ENCODE measurements at places on chromosomes 13 and 19.

- no peak for DNase-seq
Observed at GRCh38 chr13:103308667-103309066, 242.4 kb upstream of the SLC10A2 start.

DNA sequence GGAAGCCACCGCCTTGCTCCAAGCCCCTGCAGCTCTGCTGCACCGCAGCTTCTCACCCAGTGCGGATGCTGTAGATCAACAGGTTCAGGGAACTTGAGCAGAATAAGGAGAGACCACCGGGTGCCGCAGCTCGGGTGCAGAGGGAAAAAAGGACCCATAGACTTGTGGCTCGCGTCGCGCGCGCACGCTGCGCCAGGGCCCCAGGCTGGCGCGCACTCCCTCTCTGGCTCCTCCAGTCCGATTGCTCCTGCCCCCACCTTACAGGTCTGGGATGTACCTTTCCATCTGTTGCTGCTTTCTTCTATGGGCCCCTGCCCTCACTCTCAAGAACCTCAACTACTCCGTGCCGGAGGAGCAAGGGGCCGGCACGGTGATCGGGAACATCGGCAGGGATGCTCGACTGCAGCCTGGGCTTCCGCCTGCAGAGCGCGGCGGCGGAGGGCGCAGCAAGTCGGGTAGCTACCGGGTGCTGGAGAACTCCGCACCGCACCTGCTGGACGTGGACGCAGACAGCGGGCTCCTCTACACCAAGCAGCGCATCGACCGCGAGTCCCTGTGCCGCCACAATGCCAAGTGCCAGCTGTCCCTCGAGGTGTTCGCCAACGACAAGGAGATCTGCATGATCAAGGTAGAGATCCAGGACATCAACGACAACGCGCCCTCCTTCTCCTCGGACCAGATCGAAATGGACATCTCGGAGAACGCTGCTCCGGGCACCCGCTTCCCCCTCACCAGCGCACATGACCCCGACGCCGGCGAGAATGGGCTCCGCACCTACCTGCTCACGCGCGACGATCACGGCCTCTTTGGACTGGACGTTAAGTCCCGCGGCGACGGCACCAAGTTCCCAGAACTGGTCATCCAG, 964 bp downstream of the PCDH17 start:
- DNase-seq = peak; percentile 33

- no peak for DNase-seq
Observed at GRCh38 chr13:40982772-40983171, 36.3 kb downstream of the ELF1 start.

GRCh38 chr13:28429685-28430290, 65.1 kb downstream of the FLT1 start:
- DNase-seq = no peak

GRCh38 chr19:56601375-56601774, 6.3 kb downstream of the ZNF71 start:
- DNase-seq = no peak

Data from liver (tissue), 10 donors.